ENCODE measurements at places on chromosomes 16 and 17.
A peak's percentile ranks its signal among the peaks of the same experiment; 100 is the strongest.

DNA sequence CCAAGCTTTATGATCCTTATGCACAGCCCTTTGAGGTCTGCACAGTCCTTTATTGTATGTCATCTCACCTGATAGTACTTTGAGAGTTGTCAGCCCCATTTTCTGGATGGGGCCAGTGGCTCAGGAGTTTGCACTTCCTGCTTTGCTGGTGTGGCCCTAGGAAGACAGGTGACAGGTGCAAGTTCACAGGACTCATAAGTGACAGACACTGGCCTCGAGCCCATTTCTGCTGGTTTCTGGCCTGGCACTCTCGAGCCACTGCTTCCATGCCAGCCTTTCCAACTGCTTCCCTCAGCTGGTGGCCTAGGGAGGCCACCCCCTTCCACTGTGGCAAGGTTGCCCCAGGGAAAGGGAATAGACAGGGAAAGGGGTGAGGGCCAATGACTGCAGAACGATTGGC lies 84.4 kb upstream of the CCL1 start:
- DNase-seq = no peak

DNA sequence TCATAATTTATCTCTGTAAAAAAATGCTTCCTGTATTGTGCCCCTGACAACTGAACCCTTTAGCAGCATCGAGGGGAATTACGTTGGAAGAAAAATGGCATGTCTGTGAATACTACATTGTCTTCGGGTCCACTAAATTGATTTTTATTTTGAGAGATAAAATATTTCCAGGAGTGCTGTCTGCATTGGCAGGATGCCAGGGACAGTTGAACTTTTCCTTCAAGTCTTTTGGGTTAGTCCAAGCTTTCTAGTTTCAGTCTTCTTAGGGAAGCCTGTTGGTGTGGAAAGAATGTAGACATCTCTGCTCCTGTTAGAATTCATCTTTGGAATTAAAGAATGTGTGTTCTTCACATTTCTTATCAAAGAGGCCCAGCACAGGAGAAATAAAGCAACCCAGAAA lies 557.9 kb downstream of the TMEM114 start:
- DNase-seq = no peak

GRCh38 chr17:62794666-62794971 lies 13.5 kb downstream of the MARCHF10 start:
- DNase-seq = no peak

DNA sequence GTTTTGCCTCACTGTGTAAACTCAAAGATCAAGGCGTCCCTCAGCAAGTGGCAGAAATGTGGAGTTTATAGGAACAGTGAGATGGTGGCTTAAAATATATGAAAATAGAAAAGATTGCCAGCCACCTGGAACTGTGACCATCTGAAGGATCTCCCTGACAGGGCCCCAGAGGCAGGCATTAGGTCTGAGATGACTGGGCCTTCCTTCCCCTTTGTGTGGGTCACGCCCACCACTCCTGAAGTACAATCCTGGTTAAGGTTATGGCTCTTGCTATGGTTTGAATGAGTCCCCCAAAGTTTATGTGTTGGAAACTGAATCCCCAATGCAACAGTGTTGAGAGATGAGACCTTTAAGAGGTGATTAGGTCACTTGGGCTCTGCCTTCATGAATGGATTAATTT lies 6.4 kb downstream of the ST6GALNAC2 start:
- peak; percentile 43 for DNase-seq

GRCh38 chr16:69329369-69330285 lies 761 bp downstream of the PDF start:
- DNase-seq = peak; percentile 71

- no peak for DNase-seq
Observed at GRCh38 chr16:61243954-61244353, 792.3 kb downstream of the CDH8 start.

DNA sequence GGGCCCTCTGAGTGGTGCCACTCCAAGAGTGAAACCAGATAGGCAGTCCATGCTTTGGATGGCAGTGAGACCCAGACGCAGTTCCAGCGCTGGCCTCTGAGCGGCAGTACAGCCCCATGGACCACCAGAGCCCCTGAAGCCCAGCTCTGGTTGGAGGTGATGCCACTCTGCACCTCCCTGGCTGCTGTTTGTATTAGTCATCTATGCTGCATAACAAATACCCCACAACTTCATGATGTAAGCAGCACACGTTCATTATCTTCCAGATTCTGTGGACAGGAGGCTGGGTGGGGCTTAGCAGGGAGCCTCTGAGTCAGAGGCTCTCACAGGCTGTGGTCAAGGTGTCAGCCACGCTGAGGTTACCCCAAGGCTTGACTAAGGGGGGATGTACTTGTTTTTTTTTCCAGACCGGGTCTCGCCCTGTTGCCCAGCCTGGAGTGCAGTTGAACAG lies 5.1 kb upstream of the NME4 start:
- DNase-seq = peak; percentile 73

- DNase-seq = peak; percentile 36
Observed at GRCh38 chr17:55549140-55549539, 37.9 kb upstream of the SMIM36 start.

Data from GM13977 (cell line).